Naive B cell (primary cell): ENCODE measurements at places on chromosomes 3 and 15. TPM values are rescaled to one million over a fixed set of nuclear protein-coding genes. Genes with fewer than 3 reads are reported as not detected.

DNA sequence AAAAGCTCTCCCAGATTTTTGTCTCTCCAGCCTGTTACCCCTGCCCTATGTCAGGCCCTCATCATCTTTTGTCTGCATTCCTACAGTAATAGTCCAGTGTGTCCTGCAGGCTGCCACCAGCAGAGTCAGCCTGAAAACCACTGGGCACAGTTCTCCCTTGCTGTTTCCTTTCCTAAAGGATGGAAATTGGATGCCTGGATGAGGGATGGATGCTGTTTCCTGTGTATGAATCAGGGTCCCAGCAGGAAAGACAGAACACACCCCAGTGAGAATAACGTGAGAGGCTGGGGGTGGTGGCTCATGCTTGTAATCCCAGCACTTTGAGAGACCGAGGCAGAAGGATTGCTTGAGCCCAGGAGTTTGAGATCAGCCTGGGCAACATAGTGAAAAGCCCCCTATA, 3.3 kb upstream of the SNX33 start:
- DNase-seq = no peak

DNA sequence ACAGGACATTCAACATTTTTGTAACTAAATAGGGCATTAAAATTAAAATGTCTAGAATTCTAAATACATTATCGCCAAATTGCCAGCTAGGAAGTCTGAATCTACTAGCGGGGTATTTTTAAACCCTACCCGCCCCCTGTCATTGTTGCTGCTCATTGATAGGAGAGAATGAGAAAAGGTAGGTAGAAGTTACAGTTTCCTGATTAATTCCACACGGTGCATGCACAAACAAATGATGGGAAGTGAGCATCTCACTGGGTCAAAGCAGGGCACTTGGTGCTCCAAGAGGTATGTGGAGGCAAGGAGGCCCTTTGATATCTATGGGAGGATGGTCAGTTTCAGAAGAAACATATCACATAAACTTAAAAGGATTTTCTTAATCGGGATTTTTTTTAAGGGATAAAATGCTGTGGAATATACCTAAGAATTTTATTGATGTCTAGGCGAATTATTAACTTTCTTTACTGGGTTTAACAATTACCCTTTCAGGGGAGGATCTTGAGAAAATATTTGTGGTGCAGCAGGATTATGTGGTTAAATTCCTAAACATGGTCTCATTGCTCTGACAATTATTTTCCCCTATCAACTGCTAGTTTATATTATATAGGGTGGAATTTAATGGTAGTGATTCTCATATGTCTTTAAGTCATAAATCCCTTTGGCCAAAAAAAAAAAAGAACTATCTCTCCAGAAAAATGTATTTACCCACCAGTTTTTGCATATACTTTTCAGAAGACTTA, 236.0 kb upstream of the GOLGA6L4 start:
- DNase-seq = no peak

GRCh38 chr3:25038922-25039321, 389.1 kb upstream of the RARB start:
- DNase-seq = no peak

The FHIT gene
- polyA plus RNA-seq = 12.6 TPM

The MYO5C gene
- polyA plus RNA-seq = 0.25 TPM

The ALS2CL gene
- not detected for polyA plus RNA-seq

- DNase-seq = no peak
Measured at GRCh38 chr3:124599147-124599765, 131.0 kb upstream of the UMPS start.

DNA sequence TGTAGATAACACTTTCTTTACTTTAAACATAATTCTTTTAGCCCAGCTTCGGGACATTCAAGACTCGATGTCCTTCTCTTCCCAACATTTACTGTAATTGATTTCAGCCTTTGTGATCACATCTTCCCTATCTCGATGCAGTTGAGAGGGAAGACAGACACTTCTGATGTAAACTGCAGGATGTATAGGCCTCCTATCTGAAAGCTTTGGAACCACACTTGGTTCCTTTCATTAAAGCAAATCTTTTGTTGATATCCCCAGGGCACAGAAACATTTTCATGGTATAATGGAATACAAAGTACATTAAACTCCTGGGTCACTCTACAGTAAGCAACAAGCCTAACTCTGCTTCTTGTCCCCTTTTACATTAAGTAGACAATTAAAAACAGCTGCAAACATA, 6.4 kb downstream of the GRM7 start:
- no peak for DNase-seq

GRCh38 chr3:51773529-51774056, 5.4 kb downstream of the IQCF6 start:
- DNase-seq = no peak

DNA sequence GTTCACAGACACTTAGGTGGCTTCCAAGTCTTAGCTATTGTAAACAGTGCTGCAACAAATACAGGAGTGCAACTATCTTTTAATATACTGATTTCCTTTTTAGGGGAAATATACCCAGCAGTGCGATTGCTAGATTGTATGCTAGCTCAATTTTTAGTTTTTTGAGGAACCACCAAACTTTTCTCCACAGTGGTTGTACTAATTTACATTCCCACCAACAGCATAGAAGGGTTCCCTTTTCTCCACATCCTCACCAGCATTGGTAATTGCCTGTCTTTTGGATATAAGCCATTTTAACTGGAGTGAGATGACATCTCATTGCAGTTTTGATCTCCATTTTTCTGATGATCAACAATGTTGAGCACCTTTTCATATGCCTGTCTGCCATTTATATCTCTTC, 58.9 kb downstream of the ZNF148 start:
- no peak for DNase-seq

GRCh38 chr3:184110316-184110725, 13.5 kb downstream of the HTR3E start:
- no peak for DNase-seq

The NR2F2 gene
- not detected for polyA plus RNA-seq

GRCh38 chr15:65653801-65654521, 32.2 kb downstream of the SLC24A1 start:
- no peak for DNase-seq

- DNase-seq = no peak
Measured at GRCh38 chr15:81968691-81969090, 77.1 kb downstream of the MEX3B start.

The CSTA gene
- polyA plus RNA-seq = 0.66 TPM

The SNTN gene
- not detected for polyA plus RNA-seq

DNA sequence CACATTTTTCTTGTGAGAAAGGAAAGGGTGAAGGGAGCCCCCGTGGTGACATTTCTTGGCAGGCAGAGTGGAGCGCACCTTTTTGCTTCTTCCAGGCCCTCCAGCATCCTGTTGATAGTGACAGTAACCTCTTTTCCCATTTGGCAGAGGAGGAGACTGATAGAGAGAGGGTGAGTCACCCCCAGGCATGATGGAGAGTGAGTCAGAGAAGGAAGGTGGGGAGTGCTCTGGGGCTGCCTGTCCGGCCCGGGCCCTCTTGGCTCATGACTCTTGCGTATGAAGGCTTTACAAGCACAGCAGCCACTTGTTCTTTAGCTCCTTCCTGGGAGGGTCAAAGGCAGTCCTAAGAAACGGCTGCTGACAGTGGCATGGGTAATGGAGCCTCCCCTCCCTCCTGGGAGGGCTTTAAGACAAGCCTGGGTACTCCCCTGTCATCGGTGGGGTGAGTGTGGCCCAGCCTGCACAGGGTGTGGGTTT, 16.0 kb downstream of the ANKRD63 start:
- DNase-seq = no peak

GRCh38 chr3:129399895-129400357, 28.5 kb downstream of the EFCAB12 start:
- no peak for DNase-seq

The HACL1 gene
- polyA plus RNA-seq = 32.4 TPM

The PCOLCE2 gene
- polyA plus RNA-seq = not detected

DNA sequence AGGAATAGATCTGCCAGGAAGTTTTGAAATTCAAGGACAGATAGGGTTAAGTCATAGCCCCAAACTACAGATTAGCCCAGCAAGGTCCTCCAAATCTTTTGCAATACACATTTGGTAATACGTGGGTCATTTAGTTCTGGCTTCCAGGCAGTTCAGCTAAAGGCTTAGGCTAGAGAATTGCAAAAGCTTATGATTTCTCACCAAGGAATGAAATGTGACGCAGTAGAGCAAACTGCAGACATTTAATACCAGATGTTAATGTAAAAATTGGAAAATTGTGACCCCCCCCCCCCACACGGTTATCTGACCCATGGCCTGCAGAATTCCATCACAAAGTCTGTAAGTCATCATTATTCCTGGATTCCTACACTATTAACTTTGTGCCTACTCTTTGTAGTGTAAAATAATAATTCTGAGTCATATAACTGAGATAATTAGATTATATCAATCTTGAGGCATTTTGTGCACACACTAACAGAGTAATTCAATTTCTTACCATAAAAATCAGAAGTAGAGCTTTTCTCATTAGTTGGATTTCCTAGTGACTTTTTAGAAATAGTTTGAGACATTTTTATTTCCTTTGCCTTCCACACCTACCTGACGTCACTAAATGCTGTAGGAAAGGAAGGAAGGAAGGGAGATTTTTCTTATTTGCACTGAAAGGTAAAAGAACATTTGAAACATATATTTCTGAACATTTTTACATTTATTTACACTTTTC, 235.2 kb downstream of the DTWD1 start:
- no peak for DNase-seq

DNA sequence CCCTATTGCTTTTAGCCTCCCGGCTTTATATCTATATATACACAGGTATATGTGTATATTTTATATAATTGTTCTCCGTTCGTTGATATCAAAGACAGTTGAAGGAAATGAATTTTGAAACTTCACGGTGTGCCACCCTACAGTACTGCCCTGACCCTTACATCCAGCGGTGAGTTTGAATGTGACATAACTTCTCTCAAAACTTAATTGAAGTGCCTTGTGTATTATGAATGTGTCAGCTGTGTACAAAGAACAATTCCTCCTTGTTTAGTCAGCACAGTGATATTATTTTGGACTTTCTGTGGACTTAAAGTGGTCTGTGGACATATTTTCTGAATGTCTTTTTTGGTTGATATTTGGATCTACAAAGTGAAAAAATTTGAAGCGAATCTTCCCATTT, 220 bp downstream of the TP63 start:
- DNase-seq = no peak

- no peak for DNase-seq
Measured at GRCh38 chr15:27182561-27183110, 211.7 kb downstream of the GABRG3 start.

The PLSCR4 gene
- polyA plus RNA-seq = not detected

The PEAK1 gene
- 4.2 TPM for polyA plus RNA-seq

The SI gene
- polyA plus RNA-seq = not detected

The ADAMTS7 gene
- polyA plus RNA-seq = not detected

DNA sequence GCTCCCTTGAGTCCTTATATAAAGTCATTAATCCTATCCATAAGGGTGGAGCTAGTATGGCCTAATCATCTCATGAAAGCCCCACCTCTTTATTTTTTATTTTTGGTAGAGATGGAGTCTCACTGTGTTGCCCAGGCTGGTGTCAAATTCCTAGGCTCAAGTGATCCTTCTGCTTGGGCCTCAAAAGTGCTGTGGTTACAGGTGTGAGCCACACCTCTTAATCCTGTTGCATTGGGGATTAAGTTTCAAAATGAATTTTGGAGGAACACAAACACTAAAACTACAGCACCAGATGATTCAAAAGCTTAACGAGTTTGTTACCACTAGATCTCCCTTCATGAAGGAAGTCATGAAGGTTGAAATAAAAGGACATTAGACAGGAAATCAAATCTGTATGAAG, 27.7 kb downstream of the RAB7A start:
- no peak for DNase-seq

DNA sequence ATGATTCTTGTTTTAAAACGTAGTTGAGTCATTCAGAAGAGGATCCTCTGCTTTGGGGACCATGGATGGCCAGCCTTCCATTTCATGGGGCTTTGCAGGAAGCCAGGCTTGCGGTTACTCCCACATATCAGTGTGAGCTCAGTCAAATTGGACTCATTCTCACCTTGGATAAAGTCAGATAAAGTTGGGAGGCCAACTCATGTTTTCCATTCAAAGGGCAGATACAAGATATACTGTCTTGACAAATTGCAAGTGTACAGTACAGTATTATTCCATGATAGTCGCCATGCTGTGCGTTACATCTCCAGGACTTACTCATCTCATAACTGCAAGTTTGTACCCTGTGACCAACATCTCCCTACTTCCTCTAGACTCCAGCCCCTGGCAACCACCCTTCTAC, 25.5 kb upstream of the B3GNT5 start:
- DNase-seq = no peak
